ENCODE measurements at places on chromosomes 6 and 20. TPM values are rescaled to one million over a fixed set of nuclear protein-coding genes. Genes with fewer than 3 reads are reported as not detected.

DNA sequence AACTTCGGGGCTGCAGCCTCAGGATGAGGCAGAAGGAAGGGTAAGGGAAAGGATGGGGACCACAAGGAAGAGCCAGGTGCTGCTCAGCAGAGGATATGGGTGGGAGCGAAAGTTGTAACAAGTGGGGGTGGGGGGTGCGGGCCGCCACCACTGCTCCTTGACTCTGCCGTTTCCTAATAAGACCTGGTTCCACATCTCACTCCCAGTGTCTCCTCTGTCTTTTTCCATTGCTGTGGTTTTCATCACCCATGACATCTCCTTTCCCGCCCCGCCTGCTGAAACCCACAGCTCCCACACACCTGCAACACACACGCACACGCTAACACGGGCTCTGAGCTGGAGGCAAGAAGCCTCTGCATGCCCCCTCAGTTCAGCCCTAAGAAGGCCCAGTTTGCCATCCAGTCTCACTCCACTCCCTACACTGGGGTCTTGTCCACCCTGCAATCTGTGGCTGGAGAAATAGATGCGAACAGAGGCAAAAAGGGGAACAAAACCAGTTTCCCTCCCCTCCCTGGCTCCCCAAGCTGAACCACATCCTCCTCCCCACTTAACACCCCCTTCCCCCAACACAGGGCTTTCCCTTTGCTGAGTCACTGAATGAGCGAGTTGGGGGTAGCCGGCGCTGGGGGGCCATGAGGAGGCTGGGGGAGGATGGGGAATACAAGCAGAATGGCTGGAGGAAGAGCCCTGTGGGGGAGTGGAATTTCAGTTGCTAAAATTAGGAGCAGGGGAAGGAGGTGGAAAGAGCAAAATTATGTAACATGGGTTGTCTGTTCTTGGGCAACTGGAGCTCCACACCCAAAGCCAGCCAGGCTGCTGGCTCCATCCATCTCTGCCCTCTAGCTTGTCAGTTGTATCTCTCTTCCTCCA lies 11.5 kb downstream of the NFKBIL1 start:
- peak overlapping the region; percentile 57 for H3K27ac ChIP-seq
- H3K4me3 ChIP-seq: peak overlapping the region; percentile 48
- peak; percentile 75 for DNase-seq
- no peaks in the 10 kb centered on the region for H3K36me3 ChIP-seq
- H3K27me3 ChIP-seq: no peaks in the 10 kb centered on the region

MEI4 gene
- total RNA-seq: not detected

DNA sequence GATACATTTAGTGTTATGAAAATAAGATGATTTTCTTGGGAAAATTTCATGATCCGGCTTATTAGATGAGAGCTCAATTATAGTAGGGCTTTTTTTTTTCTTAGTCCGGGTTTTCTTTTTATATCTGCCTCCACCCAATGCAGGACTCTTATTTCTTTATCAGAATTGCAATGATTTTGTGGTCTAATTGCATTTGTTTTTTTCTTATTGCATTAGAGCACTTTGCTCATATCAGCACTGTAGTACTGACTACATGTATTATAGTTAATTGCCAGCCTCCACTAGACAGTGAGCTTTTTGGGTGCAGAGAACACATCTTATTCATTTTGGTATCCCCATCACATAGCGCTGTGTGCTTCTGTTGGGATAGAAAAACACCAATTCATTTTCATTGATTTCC lies 50.0 kb downstream of the FBXO5 start:
- no peaks in the 10 kb centered on the region for H3K27me3 ChIP-seq
- no peak overlapping the region for H3K4me3 ChIP-seq
- DNase-seq: no peak

GRCh38 chr6:26055719-26056582 lies 31.3 kb upstream of the HFE start:
- DNase-seq: peak; percentile 79
- H3K27ac ChIP-seq: peak overlapping the region; percentile 83
- no peaks in the 10 kb centered on the region for H3K27me3 ChIP-seq
- peak overlapping the region; percentile 93 for H3K4me3 ChIP-seq
- H3K36me3 ChIP-seq: no peaks in the 10 kb centered on the region
- no peaks in the 10 kb centered on the region for H3K4me1 ChIP-seq

DNA sequence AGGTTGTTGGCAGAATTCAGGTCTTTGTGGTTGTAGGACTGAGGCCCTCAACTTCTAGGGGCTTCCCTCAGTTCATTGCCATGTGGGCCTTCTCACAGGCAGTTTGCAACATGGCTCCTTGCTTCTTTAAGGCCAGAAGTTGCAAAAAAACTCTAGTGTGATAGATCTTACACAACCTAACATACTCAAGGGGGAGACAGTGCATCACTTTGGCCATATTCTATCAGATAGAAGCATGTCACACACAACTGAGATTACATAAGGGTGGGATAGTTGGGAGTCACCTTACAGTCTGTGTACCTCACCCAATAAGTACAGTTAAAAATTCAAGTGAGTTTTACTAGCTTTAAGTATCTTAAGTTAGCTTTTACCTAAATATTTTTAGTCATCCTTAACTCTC lies 1.6 kb downstream of the SIRPD start:
- peak; percentile 27 for DNase-seq
- no peak overlapping the region for H3K27ac ChIP-seq
- no peaks in the 10 kb centered on the region for H3K36me3 ChIP-seq
- no peaks in the 10 kb centered on the region for H3K4me1 ChIP-seq

DNA sequence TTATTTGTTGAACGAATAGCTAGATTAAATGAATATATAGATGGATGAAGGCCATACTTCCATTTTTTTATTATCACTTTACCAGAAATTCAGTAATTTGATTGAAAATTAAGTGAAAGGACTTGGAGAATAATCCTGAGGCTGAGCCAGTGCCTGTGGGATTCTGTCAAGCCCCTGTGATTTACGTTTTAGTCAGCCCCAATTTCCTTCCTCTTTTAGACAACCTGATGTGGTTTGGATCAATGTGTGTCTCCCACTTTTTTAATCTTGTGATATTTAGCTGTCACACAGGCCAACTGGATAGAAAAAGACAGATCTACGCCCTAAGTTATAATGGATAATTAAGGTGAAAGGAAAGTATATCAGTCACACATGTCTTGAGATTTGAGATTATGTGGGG lies 188.8 kb downstream of the EDN1 start:
- no peak overlapping the region for H3K27ac ChIP-seq
- no peaks in the 10 kb centered on the region for H3K4me1 ChIP-seq
- H3K4me3 ChIP-seq: no peak overlapping the region

- no peak overlapping the region for H3K27ac ChIP-seq
- H3K36me3 ChIP-seq: no peaks in the 10 kb centered on the region
- H3K4me3 ChIP-seq: no peak overlapping the region
- H3K27me3 ChIP-seq: no peaks in the 10 kb centered on the region
These were observed 42.2 kb upstream of the STXBP5 start for GRCh38 chr6:147161974-147162495.

DNA sequence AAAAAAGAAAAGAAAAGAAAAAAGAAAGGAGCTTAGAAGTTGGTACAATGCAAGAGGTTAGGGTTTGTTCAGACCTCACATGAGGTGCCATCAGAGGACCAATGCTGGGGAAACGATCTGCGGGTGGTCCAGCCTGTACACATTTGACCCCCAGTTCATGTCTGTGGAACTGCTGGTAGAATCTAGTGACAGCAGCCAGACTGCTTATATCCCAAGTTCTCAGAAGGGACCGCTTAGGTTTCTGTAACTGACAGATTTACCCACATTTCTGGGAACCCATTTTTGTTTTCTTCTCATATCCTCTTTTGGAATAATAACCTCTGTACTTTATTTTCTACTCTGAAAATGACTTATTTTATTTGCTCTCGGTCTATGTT lies 4.7 kb downstream of the PPP1R18 start:
- peaks cover 5% of the 10 kb centered on the region for H3K4me1 ChIP-seq
- H3K27ac ChIP-seq: peak overlapping the region; percentile 95
- H3K27me3 ChIP-seq: no peaks in the 10 kb centered on the region
- DNase-seq: no peak
- H3K36me3 ChIP-seq: peaks cover 52% of the 10 kb centered on the region
- H3K4me3 ChIP-seq: peak overlapping the region; percentile 98

PTK6 gene
- total RNA-seq: 0.76 TPM

- no peaks in the 10 kb centered on the region for H3K27me3 ChIP-seq
- no peaks in the 10 kb centered on the region for H3K4me1 ChIP-seq
- H3K36me3 ChIP-seq: no peaks in the 10 kb centered on the region
- DNase-seq: no peak
- no peak overlapping the region for H3K4me3 ChIP-seq
- H3K27ac ChIP-seq: no peak overlapping the region
These were observed 255.3 kb upstream of the GJE1 start for GRCh38 chr6:141877275-141877983.

DCDC2 gene
- total RNA-seq: not detected

FOXC1 gene
- not detected for total RNA-seq

- no peak overlapping the region for H3K27ac ChIP-seq
- H3K4me3 ChIP-seq: no peak overlapping the region
- no peak for DNase-seq
- H3K4me1 ChIP-seq: no peaks in the 10 kb centered on the region
- H3K27me3 ChIP-seq: no peaks in the 10 kb centered on the region
These were observed 182.8 kb downstream of the PTPRK start for GRCh38 chr6:128337619-128338018.

- no peak for DNase-seq
- H3K4me1 ChIP-seq: no peaks in the 10 kb centered on the region
- H3K27ac ChIP-seq: no peak overlapping the region
- no peak overlapping the region for H3K4me3 ChIP-seq
These were observed 73.3 kb upstream of the PAX1 start for GRCh38 chr20:21632031-21632734.

DNA sequence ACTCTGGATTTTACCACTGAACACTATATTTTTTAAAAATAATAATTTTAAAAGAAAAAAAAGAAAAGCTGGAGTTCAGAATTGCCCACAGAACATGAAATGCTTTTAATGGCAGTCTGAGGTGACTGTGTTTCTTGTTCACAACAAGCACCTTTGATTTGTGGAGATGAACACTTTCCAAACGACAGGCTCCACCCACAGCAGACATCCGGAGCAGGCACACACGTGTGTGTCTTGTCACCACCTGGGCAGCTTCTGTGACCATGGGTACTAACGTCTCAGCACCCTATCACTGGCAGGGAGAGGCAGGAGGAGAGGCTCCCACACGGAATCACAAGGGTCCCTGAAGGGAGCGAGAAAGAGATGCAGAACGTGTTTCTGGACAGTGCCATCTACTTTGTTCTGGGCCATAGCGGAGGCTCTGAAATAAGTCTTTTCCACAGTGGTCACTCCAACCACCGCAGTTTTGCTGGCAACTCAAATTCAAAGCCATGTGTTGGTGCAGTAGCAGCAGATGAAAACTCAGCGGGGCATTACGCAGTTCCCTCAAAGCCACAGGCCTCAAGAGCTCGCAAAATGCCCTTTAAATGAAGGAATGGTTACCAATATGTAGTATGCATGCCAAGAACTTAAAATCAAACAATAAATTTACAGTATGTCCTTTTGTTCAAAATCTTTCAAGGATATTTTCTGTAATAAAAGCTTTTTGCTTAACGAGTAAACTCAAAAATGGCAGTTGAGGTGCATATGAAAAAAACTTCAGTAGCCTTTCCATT lies 242.2 kb downstream of the FOXC1 start:
- no peaks in the 10 kb centered on the region for H3K36me3 ChIP-seq
- H3K27me3 ChIP-seq: no peaks in the 10 kb centered on the region
- H3K4me3 ChIP-seq: no peak overlapping the region
- no peak overlapping the region for H3K27ac ChIP-seq

TOX2 gene
- 0.96 TPM for total RNA-seq

SRC gene
- 4.4 TPM for total RNA-seq

RAET1L gene
- total RNA-seq: not detected

- H3K27ac ChIP-seq: no peak overlapping the region
- no peak for DNase-seq
- no peaks in the 10 kb centered on the region for H3K27me3 ChIP-seq
- H3K36me3 ChIP-seq: no peaks in the 10 kb centered on the region
- H3K4me3 ChIP-seq: no peak overlapping the region
- no peaks in the 10 kb centered on the region for H3K4me1 ChIP-seq
These were observed 31.5 kb downstream of the CFAP61 start for GRCh38 chr20:20083807-20084206.

GRCh38 chr6:105596284-105596755 lies 193.4 kb upstream of the PREP start:
- no peak overlapping the region for H3K4me3 ChIP-seq
- H3K36me3 ChIP-seq: no peaks in the 10 kb centered on the region
- H3K27ac ChIP-seq: no peak overlapping the region
- DNase-seq: no peak
- H3K4me1 ChIP-seq: no peaks in the 10 kb centered on the region

DNA sequence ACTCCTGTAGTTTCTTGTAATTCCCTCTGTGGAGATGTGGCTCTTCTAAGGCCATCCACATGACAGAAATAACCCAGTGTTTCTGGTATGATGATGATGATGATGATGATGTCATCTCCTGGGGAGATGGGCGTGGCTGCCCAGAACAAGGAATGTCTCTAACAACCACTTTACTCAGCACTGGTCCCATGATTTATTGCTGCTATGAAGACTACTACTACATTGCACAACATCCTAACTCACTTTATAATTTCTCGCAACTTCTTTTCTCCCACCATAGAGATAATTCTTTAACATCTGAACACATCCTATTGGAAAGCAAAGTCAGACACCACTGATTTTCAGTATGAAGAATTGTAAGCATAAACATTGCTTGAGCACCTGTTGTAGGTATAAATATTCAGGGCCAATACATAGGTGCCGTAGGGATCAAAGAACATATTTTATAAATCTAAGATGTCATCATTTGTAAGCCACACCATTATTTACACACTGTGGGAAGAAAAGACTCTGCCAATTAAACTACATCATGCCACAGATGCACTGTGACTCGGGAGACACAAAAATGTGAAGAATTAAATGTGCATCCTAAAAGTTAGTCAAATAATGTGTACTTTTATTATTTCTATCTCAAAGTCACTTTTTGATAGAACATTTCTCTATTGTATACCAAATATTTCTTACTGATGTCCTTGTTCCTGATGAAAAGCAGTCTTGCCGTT lies 6.4 kb downstream of the TPMT start:
- no peak overlapping the region for H3K4me3 ChIP-seq
- H3K36me3 ChIP-seq: no peaks in the 10 kb centered on the region
- peaks cover 5% of the 10 kb centered on the region for H3K4me1 ChIP-seq

DNA sequence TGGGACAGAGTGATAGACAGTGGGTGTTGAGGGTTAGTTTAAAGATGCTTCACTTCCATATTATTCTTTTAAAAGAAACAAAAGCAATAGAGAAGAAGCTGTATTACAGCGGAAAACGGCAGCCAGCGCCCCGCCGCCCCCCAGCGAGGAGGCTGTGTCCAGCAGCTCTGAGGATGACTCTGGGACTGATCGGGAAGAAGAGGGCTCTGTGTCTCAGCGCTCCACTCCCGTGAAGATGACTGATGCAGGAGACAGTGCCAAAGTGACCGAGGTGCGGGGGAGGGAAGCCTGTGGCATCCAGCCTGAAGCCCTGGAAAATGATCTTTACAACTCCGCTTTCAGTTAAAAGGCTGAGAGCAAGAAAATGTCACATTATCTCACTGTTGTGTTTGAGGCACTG lies 100.2 kb downstream of the FIG4 start:
- H3K4me1 ChIP-seq: no peaks in the 10 kb centered on the region
- no peak overlapping the region for H3K27ac ChIP-seq
- H3K4me3 ChIP-seq: no peak overlapping the region
- no peak for DNase-seq
- H3K27me3 ChIP-seq: no peaks in the 10 kb centered on the region

Measured in naive thymus-derived CD4-positive, alpha-beta T cell (primary cell).